ENCODE measurements at places on chromosomes 1 and 21.

DNA sequence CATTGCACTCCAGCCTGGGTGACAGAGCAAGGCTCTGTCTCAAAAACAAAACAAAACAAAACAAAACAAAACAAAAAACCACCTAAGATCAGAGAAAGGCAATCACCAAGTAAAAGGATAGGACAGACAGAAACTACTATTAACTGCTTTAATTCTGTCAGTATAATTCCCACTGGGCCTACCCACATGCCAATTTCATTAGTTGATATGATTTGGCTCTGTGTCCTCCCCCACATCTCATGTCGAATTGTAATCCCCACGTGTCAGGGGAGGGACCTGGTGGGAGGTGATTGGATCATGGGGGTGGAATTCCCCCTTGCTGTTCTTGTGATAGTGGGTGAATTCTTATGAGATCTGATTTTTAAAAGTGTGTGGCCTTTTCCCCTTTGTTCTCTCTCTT is 27.2 kb upstream of the CAPZB start:
- ATAC-seq: no peak

- no peak for ATAC-seq
Measured at GRCh38 chr21:42580793-42581321, 67.2 kb downstream of the SLC37A1 start.

- no peak for ATAC-seq
Measured at GRCh38 chr1:2286923-2287322, 58.8 kb downstream of the SKI start.

GRCh38 chr1:182563095-182563494 is 26.0 kb downstream of the RNASEL start:
- no peak for ATAC-seq

GRCh38 chr1:110728388-110729001 is 53.8 kb upstream of the KCNA3 start:
- ATAC-seq: no peak

DNA sequence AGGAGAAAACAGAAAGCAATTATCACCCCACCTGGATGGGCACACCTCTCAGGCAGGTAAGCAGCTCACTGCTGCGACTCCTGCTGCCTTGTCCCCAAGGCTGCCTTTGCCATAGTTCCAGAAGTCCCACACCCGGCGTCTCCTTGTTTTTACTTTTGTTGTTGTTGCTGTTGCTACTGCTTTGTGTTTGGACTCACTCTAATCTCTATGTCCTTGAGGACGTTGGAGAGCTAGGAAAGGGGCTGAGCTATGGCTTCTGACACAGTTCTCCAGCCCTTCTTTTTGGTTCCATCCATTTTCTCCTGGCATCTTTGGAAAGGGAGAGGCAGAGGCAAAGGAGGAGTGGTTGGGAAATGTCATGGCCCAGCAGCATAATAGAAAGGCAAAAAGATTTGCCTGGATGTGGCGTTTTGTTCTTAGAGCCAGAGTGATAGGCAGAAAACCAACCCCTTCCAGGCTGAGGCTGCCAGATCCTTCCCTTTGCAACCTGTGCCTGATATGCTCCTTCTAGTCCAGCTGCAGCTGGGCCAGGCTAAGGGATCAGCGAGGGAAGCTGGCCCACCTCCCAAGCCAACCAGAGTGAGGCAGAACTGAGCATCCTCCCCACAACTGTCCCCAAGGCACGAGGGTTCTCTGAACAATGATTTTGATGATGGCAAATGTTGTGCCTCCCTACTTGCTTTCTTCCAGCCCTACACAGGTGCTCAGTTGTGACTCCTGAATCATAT is 270.7 kb downstream of the ASTN1 start:
- no peak for ATAC-seq

GRCh38 chr1:30919025-30919881 is 10.7 kb upstream of the SDC3 start:
- no peak for ATAC-seq

DNA sequence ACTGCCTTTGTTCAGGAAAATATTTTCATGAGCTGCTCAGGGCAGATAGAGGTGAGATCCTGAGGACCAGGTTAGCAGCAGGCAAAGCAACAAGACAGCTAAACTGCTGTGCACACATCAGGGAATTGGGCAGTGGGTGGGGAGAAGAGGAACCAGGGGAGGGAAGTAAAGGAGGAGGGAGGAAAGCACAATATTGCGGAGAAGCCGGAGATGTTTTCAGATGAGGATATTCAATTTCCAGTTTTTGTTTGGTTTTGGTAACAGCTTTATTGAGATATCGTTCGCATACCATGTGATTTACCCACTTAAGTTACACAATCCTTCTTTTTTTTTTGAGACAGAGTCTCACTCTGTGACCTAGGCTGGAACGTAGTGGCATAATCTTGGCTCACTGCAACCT is 34.5 kb downstream of the EPHA10 start:
- no peak for ATAC-seq

DNA sequence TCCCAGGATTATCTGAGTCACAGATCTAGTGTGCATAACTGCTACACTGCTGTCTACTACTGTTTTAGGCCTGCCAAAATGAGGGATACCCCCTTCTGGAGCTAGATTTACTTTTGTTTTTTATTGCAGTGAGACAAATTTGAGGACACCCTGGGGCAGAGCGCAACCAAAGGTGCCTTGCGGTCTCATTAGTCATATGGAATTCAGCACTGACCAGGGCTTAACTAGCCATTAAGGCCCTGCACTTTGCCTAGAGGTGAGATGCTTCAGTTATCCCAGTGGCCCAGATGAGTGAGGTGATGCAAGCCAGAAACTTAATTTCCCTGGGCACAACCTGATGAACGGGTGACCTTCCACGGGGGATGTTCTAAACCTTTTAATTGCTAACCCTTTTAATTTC is 998 bp upstream of the SPAG17 start:
- ATAC-seq: no peak

DNA sequence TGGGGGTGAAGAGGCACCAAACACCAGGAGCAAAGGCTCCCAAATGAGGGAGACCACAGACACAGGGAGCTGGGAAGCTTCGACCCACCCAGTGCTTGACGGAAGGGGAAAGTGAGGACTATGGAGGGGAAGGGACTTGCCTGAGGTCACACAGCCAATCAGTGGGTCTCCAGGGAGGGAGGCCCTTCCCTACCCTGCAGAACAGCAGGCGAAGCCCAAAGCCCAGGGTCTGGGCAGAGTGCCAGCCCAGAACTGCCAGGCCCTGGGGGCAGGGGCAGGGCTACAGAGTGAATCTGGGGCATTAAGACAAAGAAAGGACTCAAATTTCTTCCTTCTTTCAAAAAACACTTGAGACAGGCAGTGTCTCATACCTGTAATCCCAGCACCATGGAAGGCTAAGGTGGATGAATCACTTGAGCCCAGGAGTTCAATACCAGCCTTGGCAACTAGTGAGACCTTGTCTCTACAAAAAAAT is 45.5 kb upstream of the ECE1 start:
- no peak for ATAC-seq

- ATAC-seq: no peak
Measured at GRCh38 chr1:81414488-81415015, 386.2 kb upstream of the ADGRL2 start.

DNA sequence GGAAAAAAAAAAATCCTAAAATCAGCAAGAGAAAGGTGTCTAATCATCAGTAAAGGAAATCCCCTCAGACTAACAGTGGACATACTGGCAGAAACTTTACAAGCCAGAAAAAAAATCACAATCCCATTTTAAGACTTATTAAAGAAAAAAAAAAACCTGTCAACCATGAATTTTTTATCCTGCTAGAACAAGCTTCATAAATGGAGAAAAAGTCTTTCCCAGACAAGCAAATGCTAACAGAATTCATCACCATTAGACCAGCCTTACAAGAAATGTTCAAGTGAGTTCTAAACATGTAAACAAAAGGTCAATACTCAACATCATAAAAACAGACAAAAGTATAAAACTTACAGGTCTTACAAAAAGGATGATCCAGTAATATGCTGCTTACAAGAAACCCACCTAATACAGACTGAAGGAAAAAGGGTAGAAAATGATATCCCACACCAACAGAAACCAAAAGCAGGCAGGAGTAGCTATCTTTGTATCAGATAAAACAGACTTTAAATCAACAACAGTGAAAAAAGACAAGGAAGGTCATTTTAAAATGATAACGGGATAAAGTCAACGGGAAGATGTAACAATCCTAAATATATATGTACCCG is 129.6 kb downstream of the EVI5 start:
- no peak for ATAC-seq

- no peak for ATAC-seq
Measured at GRCh38 chr1:201648907-201649721, 110.2 kb downstream of the NAV1 start.

GRCh38 chr1:108503062-108503733 is 53.1 kb downstream of the NBPF6 start:
- ATAC-seq: no peak

DNA sequence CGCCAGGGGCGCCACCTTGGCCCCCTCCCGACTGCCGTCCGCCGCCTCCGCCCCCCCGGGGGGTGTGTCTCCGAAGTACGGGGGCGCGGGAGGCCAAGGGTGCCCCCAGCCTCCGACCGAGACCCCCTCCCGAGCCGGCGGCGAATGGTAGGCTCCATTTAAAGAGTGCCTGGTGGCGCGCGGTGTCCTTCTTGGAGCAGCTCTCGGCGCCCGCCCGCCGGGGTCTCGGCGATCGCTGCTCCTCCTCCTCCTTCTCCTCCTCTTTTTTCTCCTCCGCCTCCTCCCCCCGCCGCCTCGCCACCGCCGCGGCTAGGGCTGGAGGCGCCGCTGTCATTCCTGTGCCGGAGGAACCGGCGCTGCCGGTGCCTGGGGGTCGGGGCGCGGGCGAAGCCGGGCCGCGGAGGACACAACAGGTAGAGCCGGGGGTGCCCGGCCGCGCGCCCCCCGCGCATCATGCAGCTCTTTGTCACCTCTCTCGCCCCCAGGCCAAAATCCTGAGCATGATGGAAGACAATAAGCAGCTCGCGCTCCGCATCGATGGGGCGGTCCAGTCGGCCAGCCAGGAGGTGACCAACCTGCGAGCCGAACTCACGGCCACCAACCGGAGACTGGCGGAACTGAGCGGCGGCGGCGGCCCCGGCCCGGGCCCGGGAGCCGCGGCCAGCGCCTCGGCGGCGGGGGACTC is at the start of gene KAZN:
Gene KAZN (plus strand): TSS at position 188 of the 685 bp plus-strand sequence.
- peak; percentile 5 for ATAC-seq

DNA sequence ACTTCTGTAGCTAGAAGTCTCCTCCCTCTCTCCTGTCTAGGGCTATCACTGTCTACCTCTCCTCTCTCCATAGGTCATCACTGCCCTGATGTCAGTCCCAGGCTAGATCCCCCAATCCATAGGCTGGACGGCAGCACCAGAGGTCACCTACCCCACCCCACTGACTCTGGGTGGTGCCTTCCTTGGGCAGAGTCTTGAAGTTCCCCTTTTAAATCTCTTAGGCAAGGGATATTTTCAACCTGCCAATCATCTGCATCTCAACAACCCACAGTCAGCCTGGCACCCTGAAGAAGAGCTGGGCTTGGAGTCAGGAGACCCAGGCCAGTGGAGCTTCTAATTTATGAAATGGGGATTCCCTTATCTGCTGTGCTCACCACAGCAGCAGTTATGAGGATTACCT is 13.2 kb downstream of the MYBPH start:
- no peak for ATAC-seq

- no peak for ATAC-seq
Measured at GRCh38 chr1:170853867-170854266, 81.5 kb upstream of the MROH9 start.

GRCh38 chr1:152517237-152517811 is 3.0 kb downstream of the CRCT1 start:
- no peak for ATAC-seq

GRCh38 chr1:182725259-182726255 is 41.2 kb upstream of the RGS8 start:
- no peak for ATAC-seq

GRCh38 chr1:214192825-214193643 is 87.9 kb upstream of the SMYD2 start:
- no peak for ATAC-seq

- no peak for ATAC-seq
Measured at GRCh38 chr21:39263372-39263771, 50.1 kb downstream of the BRWD1 start.

DNA sequence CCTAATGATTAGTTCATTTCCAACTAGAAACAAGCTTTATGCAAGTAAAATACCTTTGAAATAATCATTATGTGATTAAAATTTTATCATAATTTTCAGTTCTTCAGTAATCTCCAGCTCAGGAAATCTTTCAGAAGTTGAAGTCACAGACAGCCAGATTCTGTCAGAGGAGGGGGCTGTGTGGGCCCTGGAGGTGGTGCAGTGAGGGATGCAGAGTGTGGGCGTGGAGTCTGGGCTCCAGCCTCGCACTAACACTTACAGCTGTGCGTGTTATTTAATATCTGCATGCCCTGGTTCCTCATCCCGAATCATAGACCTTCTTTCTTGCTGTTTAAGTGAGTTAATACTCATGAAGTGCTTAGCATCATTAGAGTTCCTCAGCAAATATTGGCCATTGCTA is 23.9 kb downstream of the WDR64 start:
- ATAC-seq: no peak

GRCh38 chr1:101238681-101239094 is 1.9 kb downstream of the S1PR1 start:
- peak; percentile 39 for ATAC-seq

DNA sequence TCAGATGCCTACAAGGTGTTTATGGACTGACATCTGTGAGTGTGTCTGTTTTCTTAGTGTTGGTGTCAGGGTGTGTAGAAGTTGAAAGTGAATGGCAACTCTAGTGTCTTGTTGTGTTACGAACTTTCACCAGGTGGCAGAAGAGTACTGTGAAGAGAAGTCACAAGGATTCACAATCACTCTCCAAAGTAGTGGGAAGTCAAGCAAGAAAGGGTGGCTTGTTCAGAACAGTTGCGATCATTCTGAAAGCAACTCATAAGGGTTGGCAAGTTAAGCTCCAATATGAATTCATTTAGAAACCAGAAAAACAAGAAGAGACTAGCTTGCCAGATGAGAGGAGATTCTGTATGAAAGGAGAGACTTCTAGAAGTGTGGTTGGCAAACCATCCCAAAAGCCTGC is 86.1 kb downstream of the FASLG start:
- peak; percentile 92 for ATAC-seq

- peak; percentile 67 for ATAC-seq
Measured at GRCh38 chr1:84582802-84583587, 8.8 kb upstream of the CTBS start.

DNA sequence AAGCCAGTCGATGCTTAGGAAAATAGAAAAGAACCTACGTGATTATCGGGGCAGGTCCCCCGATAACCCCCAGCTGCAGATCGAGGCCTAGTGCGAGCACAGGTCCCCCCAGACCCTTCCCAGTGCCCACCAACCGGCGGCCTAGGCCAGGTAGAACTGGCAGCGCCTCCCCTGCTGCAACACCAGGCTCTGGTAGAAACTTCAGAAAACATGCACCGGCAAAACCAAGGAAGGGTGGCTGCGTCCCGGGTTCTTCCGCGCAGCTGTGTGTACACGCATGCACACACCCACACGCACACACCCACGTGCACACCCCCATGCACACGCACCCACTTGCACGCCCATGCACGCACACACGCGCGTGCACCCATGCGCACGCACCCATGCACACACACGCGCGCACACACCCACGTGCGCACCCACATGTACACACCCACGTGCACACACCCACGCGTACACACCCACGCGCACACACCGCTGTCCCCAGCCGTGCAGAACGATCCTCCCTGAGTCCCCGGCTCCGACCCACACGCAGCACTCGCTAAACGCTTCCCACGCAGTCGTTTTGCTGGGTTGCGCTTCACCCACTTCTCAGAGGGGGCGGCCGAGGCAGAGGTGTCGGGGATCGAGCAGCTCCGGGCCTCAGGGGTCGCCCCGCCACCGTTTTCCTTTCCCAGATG is 5.2 kb downstream of the TSPEAR start:
- no peak for ATAC-seq

GRCh38 chr1:73366734-73367413 is 831.1 kb downstream of the LRRIQ3 start:
- no peak for ATAC-seq

- ATAC-seq: no peak
Measured at GRCh38 chr1:223245983-223246382, 102.9 kb upstream of the TLR5 start.

All from stimulated activated memory B cell treated with anti-CD40 and anti-IgM and Interleukin-4, amounts not matched to agents 10 μg/mL and 1 μg/mL and 100 μg/mL, for 72 hours (primary cell).